Activated naive CD8-positive, alpha-beta T cell treated with anti-CD3 and anti-CD28 coated beads, Interleukin-2, amount 50 U/mL, for 24 hours (primary cell): ENCODE measurements at places on chromosomes 7 and 10.

DNA sequence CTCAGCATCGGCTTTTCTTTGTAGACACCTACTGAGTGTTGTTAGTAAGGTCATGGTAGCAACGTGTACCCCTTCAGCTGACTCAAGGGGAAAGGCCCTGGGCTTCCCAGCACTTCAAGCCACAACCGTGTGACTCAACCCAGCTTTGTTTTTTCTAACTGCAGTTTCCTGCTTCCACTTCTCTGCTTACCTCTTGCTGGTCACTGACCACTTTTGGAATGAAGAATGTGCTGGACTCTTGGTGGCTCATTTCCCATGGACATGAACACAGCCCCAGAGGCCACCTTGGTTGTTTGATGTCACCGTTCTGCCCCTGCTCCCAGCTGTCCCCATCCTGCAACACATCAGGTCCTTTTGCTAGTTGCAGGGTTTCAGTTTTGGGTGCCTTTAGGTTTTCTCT lies 69.5 kb upstream of the ZNF438 start:
- peak; percentile 65 for DNase-seq
- peak overlapping the region; percentile 42 for H3K4me3 ChIP-seq
- no peaks in the 10 kb centered on the region for H3K36me3 ChIP-seq
- H3K27me3 ChIP-seq, result no peaks in the 10 kb centered on the region
- H3K27ac ChIP-seq, result peak overlapping the region; percentile 60
- peaks cover 45% of the 10 kb centered on the region for H3K4me1 ChIP-seq

GRCh38 chr7:135206941-135207391 lies 4.4 kb downstream of the WDR91 start:
- no peaks in the 10 kb centered on the region for H3K27me3 ChIP-seq
- peaks cover 27% of the 10 kb centered on the region for H3K36me3 ChIP-seq
- no peak overlapping the region for H3K27ac ChIP-seq

DNA sequence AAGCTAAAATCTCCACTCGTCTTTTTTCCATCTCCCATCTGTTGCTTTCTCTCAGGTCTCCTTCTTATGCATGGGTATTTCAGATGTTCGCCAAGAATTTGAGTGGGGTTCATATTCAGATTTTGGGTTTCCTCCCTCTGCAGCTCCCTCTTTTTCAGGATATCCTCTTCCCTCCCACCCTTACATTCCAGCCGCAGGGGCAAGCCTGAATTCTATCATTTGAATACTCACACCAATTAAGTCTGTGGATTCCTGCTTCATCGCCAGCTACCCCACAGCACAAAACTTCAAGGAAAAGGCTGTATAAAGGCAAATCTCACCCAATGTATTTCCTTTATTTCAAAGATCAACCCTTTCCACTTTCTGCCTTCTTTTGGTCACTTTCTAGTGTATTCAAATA lies 41.6 kb upstream of the FOXI2 start:
- peaks cover 8% of the 10 kb centered on the region for H3K27me3 ChIP-seq
- H3K4me3 ChIP-seq, result no peak overlapping the region
- H3K4me1 ChIP-seq, result no peaks in the 10 kb centered on the region
- no peak for DNase-seq
- H3K27ac ChIP-seq, result no peak overlapping the region

DNA sequence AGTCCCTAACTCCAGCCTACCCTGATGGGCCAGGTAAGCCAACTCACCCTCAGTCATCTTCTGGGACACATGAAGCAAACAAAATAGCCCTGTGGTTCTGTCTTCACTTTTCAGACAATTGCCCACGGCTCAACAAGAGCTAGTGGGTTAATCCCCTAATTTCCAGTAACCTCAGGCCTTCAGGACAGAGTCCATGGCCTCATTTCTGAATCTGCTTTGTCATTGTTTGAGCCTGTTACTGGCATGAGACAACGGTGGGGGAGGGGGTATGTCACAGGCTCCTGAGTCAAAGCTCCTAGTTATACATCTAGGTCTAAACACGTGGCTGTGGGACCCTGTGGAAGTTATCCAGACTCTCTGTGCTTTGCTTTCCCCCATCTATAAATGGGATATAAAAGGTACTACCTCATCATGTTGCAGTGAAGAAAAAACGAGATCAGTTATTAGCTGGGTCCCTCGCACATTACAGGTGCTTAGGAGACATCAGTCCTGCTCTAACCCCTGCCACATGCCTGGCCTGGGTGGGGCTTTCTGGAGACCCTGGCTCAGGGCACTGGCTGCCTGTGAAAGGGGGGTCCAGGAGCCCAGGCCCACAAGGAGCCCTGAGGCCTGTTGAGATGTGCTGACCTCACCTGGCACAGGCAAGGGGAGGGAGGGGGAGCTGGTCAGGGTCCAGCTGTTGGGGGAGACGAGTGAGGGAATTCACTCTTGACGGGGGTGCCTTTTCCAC lies 16.5 kb downstream of the MAT1A start:
- H3K4me1 ChIP-seq, result no peaks in the 10 kb centered on the region
- no peak overlapping the region for H3K4me3 ChIP-seq
- no peak overlapping the region for H3K27ac ChIP-seq
- H3K27me3 ChIP-seq, result peaks cover 2% of the 10 kb centered on the region
- DNase-seq, result no peak

GRCh38 chr7:82172017-82172416 lies 271.6 kb downstream of the CACNA2D1 start:
- no peaks in the 10 kb centered on the region for H3K27me3 ChIP-seq
- no peak for DNase-seq
- no peak overlapping the region for H3K4me3 ChIP-seq
- H3K36me3 ChIP-seq, result no peaks in the 10 kb centered on the region
- H3K4me1 ChIP-seq, result no peaks in the 10 kb centered on the region

- no peaks in the 10 kb centered on the region for H3K27me3 ChIP-seq
- DNase-seq, result no peak
- peaks cover 96% of the 10 kb centered on the region for H3K4me1 ChIP-seq
- H3K36me3 ChIP-seq, result peaks cover 87% of the 10 kb centered on the region
- peak overlapping the region; percentile 10 for H3K4me3 ChIP-seq
- peak overlapping the region; percentile 84 for H3K27ac ChIP-seq
Measured at GRCh38 chr10:11192304-11193000, 174.8 kb downstream of the CELF2 start.

- no peak overlapping the region for H3K27ac ChIP-seq
- peaks cover 11% of the 10 kb centered on the region for H3K4me1 ChIP-seq
- DNase-seq, result no peak
Measured at GRCh38 chr10:5477948-5478693, 21.2 kb downstream of the CALML5 start.

- H3K27me3 ChIP-seq, result no peaks in the 10 kb centered on the region
- no peak for DNase-seq
- H3K36me3 ChIP-seq, result no peaks in the 10 kb centered on the region
- no peak overlapping the region for H3K4me3 ChIP-seq
- no peaks in the 10 kb centered on the region for H3K4me1 ChIP-seq
Measured at GRCh38 chr7:148050492-148051158, 539.9 kb upstream of the C7orf33 start.

DNA sequence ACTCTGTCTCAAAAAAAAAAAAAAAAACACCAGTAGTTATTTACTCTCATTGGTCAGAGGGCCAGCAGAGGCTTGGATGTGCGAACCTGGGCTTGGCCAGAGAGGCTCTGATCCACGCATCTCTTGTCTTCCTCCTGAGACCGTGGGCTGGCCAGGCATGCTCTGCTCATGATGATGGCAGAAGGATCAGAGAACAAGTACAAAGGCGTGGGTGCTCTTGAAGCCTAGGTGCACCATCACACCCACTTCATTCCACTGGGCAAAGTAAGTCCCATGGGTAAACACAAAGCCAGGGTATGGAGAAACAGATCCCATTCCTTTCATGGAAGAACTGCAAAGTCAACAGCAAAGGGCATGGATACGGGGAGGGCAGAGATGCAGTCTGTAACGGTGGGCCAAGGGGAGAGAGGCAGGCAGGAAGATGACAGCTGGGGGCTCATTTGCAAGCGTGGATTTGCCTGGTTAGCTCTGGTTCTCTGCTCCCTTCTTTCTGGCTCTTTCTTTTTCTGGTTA lies 128.2 kb upstream of the SDK1 start:
- H3K4me1 ChIP-seq, result peaks cover 1% of the 10 kb centered on the region
- H3K4me3 ChIP-seq, result no peak overlapping the region
- H3K27ac ChIP-seq, result no peak overlapping the region
- no peak for DNase-seq

DNA sequence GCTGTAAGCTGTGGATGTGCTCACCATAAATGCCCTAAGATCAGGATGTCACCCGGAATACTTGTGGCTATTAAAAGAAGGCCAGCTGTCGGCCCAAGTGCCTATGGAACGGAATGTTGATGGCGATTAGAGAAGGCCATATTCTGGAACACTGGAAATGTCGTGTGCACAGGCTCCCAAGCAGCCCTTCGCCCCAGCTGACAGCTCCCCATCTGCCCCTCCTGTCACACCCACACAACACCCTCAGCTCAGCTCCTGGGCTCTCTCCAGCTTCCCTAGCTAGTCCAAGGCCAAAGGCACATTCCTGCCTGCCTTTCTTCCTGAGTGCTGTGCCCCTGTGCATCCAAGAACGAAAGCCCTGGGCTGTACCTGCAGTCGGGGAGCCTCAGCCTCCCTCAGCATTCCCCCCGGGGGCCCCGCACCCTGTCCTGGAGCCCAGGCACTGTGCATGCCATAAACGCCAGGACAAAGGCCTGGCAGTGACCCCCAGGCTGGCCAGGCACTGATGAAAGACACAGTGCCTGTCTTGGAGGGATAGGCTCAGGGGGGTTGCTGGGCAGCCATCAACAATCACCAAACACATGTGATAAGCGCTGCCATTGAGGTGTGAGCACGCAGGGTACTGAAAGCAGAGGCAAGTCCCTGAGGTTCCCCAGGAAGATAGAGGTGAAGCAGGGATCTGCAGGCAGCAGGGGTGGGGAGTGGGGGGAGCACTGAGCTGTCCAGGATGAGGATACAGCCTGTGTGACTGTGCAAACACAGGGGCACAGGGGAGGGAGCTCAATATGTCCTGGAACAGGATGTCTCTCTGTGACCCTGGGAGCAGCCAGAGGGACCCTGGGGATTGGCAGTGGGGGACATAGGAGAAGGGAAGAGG lies 3.7 kb upstream of the LDB3 start:
- H3K4me1 ChIP-seq, result no peaks in the 10 kb centered on the region
- H3K27me3 ChIP-seq, result no peaks in the 10 kb centered on the region
- H3K36me3 ChIP-seq, result no peaks in the 10 kb centered on the region
- H3K4me3 ChIP-seq, result no peak overlapping the region
- H3K27ac ChIP-seq, result no peak overlapping the region
- no peak for DNase-seq

GRCh38 chr10:42960991-42961795 lies 115.7 kb upstream of the RET start:
- H3K27me3 ChIP-seq, result no peaks in the 10 kb centered on the region
- no peak overlapping the region for H3K4me3 ChIP-seq

DNA sequence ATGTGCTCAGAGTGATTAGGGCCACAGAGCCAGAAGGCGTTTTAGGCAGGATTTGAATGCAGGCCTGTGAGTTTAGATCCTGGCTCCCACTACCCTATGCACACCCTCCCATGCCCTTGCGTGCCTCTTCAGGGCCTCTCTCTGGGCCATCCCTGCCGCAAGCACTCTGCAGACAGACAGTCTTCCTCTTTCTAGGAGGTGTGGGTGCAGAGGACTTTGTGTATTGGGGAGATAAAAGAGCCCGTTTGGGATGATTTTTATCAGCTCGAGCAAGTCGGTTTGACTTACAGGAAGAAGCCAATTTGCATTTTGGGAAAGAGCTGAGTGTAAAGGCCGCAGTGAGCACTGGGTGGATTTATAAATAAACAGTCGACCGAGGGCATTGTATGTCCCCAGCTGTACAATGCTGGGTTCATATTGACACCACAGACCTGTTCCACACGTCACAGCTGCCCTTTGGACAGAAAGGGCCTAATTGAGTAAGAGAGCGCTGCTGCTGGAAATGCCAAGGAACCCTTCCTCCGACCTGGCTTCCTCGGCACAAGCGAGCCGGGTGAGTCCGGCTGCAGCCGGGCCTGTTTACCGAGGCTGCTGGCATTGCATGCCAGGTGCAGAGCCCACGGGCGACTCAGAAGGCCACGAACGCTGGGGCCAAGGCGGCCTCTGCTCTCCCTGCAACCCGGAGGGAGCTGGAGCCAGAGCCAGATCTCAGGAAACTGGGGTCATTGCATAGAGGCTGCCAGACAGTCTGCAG lies 25.1 kb downstream of the ZMIZ1 start:
- DNase-seq, result no peak
- peaks cover 46% of the 10 kb centered on the region for H3K4me1 ChIP-seq
- no peaks in the 10 kb centered on the region for H3K27me3 ChIP-seq
- no peak overlapping the region for H3K27ac ChIP-seq

- no peak overlapping the region for H3K4me3 ChIP-seq
- H3K4me1 ChIP-seq, result no peaks in the 10 kb centered on the region
Measured at GRCh38 chr7:67752227-67752626, 755.6 kb downstream of the TYW1 start.

- no peak for DNase-seq
- H3K27me3 ChIP-seq, result no peaks in the 10 kb centered on the region
- H3K36me3 ChIP-seq, result no peaks in the 10 kb centered on the region
- H3K4me3 ChIP-seq, result no peak overlapping the region
Measured at GRCh38 chr7:117572856-117573620, 93.2 kb downstream of the CFTR start.

- H3K27me3 ChIP-seq, result no peaks in the 10 kb centered on the region
- DNase-seq, result no peak
- no peak overlapping the region for H3K4me3 ChIP-seq
- no peaks in the 10 kb centered on the region for H3K36me3 ChIP-seq
Measured at GRCh38 chr7:81394029-81394428, 375.8 kb downstream of the HGF start.

GRCh38 chr10:130234171-130234965 lies 98.2 kb downstream of the GLRX3 start:
- H3K4me1 ChIP-seq, result no peaks in the 10 kb centered on the region
- H3K27ac ChIP-seq, result no peak overlapping the region
- H3K27me3 ChIP-seq, result peaks cover 8% of the 10 kb centered on the region
- no peaks in the 10 kb centered on the region for H3K36me3 ChIP-seq

- no peak overlapping the region for H3K27ac ChIP-seq
- H3K36me3 ChIP-seq, result peaks cover 11% of the 10 kb centered on the region
- peaks cover 84% of the 10 kb centered on the region for H3K4me1 ChIP-seq
- no peaks in the 10 kb centered on the region for H3K27me3 ChIP-seq
Measured at GRCh38 chr7:131369354-131369753, 41.7 kb downstream of the MKLN1 start.

DNA sequence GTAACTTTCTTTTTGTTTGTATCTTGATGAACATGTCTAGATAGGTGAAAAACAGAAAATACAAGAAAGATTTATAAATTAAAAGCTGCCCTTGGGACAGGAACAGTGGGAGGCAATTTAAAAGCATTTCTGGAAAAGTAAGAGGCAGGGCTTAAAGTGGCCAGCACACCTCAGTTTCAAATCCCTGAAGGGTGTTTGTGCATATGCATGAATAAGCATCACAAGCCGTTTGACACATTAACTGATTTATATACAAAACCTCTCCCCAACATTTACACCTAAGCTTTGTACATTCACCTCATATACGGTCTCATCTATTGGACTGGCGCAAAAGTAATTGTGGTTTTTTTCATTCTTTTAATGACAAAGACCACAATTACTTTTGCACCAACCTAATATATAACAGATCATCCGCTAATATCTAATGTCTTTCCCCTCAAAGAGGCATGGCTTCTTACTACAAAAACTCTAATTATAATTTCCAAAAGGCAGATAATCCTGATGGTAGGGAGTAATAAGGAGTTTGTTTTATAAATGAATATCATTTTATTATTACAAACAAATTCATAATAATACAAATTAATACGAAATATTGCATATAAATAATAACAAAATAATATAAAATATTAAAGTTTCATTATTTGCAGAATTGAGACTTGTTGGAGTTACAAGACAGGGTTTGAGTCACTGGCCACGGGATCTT lies 48.3 kb downstream of the LRGUK start:
- no peak for DNase-seq
- H3K27ac ChIP-seq, result no peak overlapping the region
- no peaks in the 10 kb centered on the region for H3K36me3 ChIP-seq
- H3K4me3 ChIP-seq, result no peak overlapping the region
